ENCODE measurements at places on chromosomes 11 and 22.
A peak's percentile ranks its signal among the peaks of the same experiment; 100 is the strongest.

- DNase-seq, result no peak
These were observed 68.3 kb downstream of the BCR start for GRCh38 chr22:23248583-23248982.

DNA sequence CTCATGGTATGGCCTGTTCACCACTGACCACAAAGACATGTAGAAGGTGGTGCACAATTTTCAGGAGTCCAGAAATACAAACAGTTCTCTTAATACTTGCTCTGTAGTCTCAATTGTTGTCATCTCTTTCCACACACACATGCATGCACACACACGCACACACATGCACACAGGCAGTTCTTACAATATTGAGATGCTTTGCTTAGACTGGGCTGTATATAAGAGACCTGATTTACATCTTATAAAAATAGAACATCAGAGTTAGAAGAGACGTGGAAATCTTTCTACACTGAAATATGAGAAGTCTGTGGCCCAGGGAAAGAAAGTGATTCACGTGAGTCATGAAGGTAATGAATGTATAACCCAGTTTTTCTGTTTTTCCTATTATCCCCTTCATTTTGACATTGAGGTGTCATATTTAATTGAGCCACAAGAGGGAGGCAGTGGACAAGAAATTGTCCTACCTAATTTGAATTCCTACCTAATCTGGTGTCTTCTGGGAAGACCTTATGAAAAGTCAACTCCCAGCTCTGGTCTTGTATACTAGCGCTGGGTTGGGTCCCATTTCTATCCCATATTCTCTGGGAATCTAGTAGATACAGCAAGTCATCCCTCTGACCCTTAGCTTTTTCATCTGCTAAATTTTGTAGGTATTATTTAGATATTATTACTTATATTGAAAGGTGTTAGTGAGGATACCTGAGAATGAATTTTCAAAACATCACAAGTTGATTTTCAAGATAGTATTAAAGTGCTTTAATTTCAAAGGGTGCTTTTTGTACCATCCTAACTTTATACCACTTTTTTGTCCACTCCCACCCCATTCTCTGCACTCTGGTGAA lies 14.9 kb upstream of the MS4A4A start:
- no peak for DNase-seq

GRCh38 chr11:62728171-62728988 lies at the start of gene TTC9C:
TTC9C (plus strand) TSS chr11:62728486; CDS start chr11:62728849, 363 bp downstream.
- DNase-seq, result peak; percentile 92

DNA sequence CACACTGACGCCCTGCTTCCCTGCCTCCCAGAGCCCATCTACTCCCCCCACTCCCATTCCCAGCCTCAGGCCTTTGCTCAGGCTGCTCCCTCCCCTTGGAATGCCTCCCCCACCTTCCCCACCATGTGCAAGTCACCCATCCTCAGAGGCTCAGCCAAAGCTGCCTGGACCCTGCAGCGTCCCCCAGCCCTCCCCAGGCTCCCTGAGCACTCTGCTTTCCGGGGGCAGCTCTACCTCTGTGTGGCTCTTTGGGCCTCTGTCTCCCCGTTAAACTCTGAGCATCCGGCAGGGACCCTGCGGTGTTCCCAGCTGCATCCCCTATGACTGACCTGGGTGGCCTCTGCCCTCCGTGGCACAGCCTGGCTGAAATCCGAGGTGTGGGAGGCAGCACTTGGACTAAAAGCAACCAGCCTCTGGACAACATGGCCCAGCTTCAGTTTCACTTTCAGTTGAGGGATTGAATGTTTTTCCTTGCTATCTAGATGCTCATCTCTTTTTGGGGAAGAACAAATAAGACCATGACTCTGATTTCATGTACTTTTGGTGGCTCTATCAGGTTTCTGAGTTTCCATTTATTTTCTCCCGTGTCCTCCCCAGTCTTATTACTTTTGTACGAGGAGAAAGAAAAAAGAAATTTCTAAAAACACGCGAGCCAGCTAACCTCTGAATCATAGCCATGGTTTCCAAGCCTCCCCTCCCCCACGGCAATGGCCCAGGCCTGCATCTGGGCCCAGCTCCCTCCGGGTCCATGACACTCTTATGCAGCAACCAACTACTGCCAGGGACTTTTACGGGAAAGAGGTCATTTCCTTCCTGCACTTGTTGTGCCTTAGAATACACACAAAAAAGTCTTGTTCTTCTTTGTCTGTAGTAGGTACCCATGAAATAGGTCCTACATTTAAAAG lies 3.8 kb downstream of the APOL3 start:
- peak; percentile 38 for DNase-seq

DNA sequence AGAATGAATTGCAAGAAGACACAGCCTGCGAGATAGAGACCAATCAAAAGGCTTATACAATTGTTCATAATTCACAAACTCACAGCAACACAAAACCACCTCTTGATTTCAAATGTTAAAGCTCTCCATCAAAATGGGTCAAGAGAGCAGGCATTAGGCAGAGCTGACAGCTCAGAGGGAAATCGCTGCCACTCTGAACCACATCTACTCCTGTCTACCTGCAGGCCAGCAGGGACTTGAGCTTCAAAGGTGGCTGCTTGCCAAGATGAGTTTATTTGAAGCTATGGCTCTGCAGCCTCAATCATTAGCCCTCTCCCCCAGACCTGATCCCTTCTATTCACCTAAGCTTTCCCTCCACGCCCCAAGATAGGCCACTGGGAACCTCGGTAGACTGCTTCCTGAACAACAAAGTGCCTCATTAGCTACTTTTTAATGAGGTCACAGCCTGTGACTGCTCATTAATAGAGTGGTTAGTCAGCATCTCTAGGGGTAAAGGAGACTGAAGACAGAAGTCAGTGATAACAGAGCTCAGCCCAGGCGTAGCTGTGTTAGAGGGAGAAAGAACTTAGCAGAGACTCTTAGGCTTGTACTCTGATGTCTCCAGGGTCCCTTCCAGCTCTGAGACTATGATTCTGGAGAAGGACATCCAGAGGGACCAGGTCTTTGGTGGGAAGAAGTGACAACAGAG lies 21.2 kb upstream of the OR10A5 start:
- DNase-seq, result no peak

GRCh38 chr11:63558459-63559157 lies 4.6 kb downstream of the PLAAT2 start:
- no peak for DNase-seq

- no peak for DNase-seq
These were observed 12.1 kb downstream of the P2RY2 start for GRCh38 chr11:73229896-73230875.

DNA sequence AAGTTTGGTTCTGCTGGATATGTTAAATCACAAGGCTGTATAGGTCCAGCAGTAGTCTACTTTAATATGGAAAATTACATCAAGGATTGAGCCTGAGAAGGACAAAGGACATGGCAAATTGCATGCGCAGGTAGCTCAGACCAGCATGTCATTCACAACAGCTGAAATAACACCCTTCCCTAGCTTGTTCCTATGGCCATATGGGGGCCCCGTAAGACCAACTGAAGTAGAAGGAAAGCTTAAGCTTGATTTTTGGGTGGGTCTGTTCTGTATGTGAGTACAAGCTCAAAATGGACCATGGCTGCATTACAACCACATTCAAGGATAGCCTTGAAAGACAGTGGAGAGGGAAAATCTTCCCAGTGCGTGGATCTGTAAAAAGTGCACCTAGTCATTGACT lies 20.6 kb upstream of the PDE3B start:
- no peak for DNase-seq

- DNase-seq, result no peak
These were observed 119.3 kb downstream of the KCNQ1 start for GRCh38 chr11:2564008-2564530.

- DNase-seq, result no peak
These were observed 130.3 kb upstream of the TBCEL start for GRCh38 chr11:120893440-120894201.

- no peak for DNase-seq
These were observed 42.0 kb upstream of the FIBIN start for GRCh38 chr11:26951809-26952515.

GRCh38 chr11:95429376-95429907 lies 198.4 kb upstream of the SESN3 start:
- DNase-seq, result no peak

- no peak for DNase-seq
These were observed 3.7 kb upstream of the FGF3 start for GRCh38 chr11:69822676-69823494.

DNA sequence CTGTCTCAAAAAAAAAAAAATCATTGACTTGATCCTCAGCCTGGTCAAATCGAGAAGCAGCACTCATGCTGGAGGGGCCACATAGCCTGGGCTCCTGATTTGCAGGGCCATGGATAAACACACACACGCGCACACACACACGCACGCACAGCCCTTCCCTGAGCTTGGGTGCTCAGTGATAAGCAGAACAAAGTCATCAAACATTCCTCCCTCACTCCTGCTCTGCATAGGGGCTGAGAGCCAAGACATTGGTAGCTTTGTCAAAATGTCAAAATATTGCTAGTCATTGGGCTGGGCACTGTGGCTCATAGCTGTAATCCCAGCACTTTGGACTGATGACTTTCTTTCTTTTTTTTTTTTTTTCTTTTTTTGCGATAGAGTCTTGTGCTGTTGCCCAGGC lies 34.0 kb upstream of the A4GALT start:
- DNase-seq, result no peak
